ENCODE measurements at places on chromosomes 2 and 18.

- no peak for DNase-seq
Observed at GRCh38 chr2:172085460-172086159, at the start of gene DLX1. TSS of gene DLX1 (plus strand) at chr2:172085507. CDS start at chr2:172085678, 171 bp downstream.

GRCh38 chr18:79590191-79591031, 89.2 kb upstream of the CTDP1 start:
- DNase-seq, result no peak

DNA sequence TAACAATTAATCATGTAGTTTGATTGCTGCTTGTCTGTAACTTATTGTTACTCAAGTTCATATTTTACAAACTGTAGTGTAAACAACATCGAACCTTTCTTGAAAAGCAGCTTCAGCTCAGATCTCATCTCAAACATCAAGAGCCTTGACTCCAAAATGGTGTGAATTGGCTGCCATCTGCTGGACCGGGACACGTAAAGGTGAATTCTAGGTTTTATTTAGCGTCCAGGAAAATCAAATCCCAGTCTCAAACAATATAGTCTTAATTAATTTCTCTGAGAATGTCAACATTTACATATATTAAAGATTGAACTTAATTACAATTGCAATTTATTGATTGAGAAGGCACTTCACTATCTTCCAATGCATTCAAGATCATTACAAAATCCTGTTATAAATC, 453.0 kb downstream of the GALR1 start:
- DNase-seq, result no peak

- no peak for DNase-seq
Observed at GRCh38 chr18:66640431-66640830, 36.5 kb upstream of the CDH19 start.

DNA sequence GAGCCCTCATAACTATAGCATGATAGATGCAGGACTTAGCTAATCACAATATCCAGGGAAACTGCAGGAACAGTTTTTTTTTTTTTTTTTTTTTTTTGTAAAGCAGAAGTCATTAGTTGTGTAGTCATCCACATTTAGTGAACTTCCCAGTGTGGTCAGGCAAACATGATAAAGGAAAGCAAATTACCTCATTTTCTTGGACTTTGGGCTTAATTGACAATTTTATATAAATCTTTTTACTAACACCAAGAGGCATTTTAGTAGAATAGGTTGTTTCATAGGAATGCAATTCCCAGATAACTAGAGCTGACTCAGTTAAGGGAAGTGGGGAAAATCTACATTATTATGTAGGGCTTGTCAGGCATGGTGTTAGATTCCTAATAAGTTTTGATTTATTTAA, 142.7 kb upstream of the GCFC2 start:
- DNase-seq, result no peak

- no peak for DNase-seq
Observed at GRCh38 chr2:125172181-125172580, 1147.1 kb downstream of the CNTNAP5 start.

GRCh38 chr2:64763126-64763525, 109.4 kb upstream of the SERTAD2 start:
- no peak for DNase-seq

DNA sequence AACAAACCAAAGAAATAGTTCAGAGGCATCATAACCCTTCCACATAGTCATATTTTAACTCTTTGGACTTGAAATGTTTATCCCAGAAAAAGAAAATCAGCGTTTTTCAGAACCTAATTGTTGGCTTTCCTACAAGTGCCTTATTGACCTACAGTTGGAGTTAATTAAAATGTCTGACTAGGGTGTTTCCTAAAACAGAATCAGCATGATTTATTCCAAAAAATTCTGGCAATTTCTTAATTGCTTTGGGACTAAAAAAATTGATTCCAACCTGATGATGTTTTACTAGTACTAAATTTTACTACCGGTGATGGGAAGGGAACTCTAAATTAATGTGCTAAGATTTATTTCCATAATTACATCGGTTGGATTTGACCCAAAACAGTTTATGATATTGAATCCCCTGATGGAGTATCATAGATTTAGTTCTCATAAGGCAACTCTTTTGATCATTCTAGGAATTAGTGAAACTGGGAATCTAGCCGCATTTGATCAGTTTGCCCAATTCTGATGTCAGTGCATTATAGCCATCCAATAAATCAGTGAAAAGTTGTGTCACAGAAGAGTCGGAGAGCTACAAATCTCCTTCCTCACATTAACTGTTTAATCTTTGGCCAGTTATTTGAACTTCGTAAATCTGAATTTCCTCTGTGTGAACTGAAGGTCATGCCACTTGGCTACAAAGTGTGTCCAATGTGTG, 134.3 kb upstream of the DSEL start:
- DNase-seq, result no peak

- DNase-seq, result no peak
Observed at GRCh38 chr2:171592036-171592555, 69.8 kb downstream of the CYBRD1 start.

- no peak for DNase-seq
Observed at GRCh38 chr2:175062787-175063585, 57.8 kb upstream of the CHN1 start.

DNA sequence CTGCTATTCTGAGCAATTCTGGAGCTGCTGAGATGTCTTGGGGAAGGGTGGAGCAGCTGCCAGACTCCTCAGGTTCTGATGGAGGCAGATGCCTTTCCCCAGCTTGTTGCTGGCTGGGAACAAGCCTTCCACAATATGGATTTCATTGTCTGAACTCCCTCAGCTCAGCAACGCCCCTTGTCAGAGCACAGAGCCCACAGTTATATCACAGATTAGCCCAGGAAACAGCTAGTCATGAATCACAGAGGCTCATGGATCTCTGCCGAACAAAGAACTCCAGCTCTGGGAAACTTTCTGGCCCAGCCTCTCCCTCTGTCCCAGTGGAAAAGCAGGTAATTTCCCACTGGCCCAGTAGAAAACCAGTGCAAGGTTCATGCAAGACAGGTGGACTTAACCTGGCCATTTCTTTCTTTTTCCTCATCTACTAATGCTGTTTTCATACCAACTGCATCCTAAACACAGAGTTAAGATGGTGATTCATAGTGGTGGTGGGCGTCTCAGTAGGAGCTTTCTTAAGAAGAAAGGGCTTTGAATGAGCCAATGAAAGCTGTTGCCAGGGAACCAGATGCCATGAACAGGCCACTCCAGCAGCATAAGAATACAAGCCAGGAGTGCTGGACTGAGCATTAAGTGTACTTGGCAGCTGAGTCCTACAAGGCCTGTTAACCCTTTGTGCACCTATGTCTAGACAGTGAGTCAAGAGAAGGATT, 8.7 kb upstream of the KIAA2012 start:
- DNase-seq, result no peak

- DNase-seq, result no peak
Observed at GRCh38 chr2:23607925-23608324, 222.9 kb downstream of the KLHL29 start.

DNA sequence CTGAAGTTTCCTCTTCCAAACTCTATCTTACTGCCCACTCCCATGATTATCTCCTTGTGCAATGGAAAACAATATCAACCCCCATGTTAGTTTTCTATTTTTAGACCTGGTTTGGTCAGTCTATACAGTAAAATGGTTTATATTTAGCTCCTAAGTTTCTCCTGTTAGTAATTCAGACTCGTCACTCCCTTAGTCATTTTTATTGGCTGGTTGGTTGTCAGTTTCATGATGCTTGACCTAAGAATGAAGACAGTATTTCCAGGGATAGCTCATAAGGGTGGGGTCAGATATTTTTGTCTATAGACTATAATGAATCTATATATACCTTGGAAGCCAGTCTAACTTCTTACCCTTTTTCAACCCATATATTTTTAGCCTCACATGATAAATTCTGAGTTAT, 61.4 kb upstream of the NEUROD1 start:
- DNase-seq, result no peak
